Thoracic aorta (tissue), 2 donors: ENCODE measurements at places on chromosomes 11 and 22. TPM values are rescaled to one million over a fixed set of nuclear protein-coding genes. Genes with fewer than 3 reads are reported as not detected.

Gene ANO1
- 161 TPM for total RNA-seq

DNA sequence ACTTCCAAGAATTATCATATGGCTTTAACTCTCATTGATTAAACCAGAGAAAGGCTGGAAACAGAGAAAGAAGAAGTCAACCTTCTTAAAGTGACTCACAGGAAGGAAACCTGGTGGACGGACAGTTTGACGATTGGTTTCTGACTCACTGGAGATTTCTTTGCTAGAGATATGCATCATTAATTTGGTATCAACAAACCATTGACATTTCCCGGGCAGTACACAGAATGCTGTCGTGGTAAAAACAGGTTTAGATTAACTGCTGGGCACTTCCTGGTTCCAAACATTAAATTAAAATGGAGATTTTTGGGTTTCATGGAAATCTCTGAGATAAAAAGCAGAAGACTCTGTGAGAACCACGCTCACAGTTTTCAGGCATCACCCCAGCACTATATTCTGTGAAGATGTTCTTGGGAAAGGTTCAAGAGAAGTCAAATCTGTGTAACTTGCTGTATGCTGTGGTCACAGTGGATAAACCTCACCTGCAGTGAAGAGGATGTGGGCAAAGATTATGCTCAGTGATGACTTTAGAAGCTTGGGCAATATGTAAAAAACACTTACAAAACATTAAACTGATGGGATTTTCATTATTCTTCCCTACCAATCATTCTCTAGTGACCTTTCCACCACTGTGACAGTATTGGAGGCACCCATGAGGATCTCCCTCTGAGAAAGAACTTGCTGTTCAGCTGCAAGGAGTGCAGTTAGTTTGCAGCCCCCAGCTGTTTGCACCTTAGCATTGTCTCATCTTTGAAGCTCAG, 61.1 kb upstream of the CD44 start:
- H3K4me3 ChIP-seq, result no peak overlapping the region
- DNase-seq, result no peak
- no peaks in the 10 kb centered on the region for H3K27me3 ChIP-seq

DNA sequence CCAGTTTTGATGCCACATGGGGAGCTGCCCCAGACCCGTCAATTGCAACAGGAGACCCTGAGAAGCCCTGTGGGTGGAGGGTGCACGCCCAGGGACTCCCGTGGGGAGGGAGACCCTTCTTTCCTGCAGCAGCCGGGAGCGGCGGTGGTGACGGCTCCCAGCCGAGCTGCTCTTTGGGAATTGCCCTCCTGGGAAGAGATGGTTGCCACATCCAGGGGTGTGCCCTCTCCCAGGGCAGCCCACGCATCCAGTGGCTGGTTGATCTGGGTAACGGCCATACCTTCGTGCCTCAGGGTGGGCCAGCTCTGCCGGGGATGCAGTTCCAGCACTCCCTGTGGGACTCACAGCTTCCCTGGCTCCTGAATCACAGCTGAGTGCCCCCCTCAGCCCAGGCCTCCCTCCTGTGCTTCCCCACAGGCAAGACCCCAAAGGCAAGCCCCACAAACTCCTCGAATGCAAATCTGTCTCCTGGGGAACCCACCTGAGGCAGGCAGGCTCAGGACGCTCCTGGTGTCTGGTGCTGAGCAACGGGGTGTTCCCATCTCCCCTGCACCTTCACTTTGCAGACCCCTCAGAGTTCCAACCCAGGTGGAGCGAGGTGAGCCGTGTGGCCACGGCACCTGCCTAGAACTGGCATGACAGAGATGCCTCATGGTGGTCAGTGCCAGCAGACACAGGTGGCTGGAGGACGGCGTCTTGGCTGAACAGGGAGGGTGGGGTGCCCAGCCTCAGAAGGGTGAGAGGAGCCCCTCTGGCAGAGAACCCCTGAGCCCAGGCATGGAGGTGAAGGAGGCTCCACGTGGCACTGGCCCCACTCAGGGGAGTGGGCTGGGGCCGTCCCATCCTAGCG, 1027.4 kb downstream of the BRD1 start:
- peaks cover 11% of the 10 kb centered on the region for H3K4me1 ChIP-seq
- H3K27me3 ChIP-seq, result no peaks in the 10 kb centered on the region
- H3K4me3 ChIP-seq, result no peak overlapping the region
- no peaks in the 10 kb centered on the region for H3K36me3 ChIP-seq

GRCh38 chr22:50117168-50117762, 27.5 kb downstream of the MOV10L1 start:
- no peak overlapping the region for H3K4me3 ChIP-seq
- H3K36me3 ChIP-seq, result no peaks in the 10 kb centered on the region
- DNase-seq, result no peak
- H3K27me3 ChIP-seq, result no peaks in the 10 kb centered on the region
- H3K27ac ChIP-seq, result no peak overlapping the region

GRCh38 chr11:33689501-33689900, 11.1 kb downstream of the C11orf91 start:
- H3K4me1 ChIP-seq, result peaks cover 19% of the 10 kb centered on the region
- H3K27ac ChIP-seq, result peak overlapping the region; percentile 85
- no peaks in the 10 kb centered on the region for H3K36me3 ChIP-seq
- no peak for DNase-seq

DNA sequence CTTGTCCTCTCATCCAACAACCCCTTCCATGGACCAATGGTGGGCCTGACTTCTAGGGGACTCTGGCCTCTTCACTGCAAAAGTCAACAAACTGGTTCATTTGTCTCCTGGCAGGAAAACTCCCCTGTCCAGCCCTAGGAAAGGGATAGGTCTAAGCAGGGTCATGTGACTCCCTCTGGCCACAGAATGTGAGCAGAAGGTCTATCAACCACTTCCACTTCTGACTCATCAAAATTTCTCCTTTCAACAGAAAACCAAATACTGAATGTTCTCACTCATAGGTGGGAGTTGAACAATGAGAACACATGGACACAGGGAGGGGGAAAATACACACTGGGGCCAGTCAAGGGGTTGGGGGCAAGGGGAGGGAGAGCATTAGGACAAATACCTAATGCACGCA, 1.3 kb upstream of the ISX start:
- no peak overlapping the region for H3K27ac ChIP-seq
- no peaks in the 10 kb centered on the region for H3K27me3 ChIP-seq
- no peak for DNase-seq
- no peaks in the 10 kb centered on the region for H3K4me1 ChIP-seq
- no peaks in the 10 kb centered on the region for H3K36me3 ChIP-seq
- no peak overlapping the region for H3K4me3 ChIP-seq

DNA sequence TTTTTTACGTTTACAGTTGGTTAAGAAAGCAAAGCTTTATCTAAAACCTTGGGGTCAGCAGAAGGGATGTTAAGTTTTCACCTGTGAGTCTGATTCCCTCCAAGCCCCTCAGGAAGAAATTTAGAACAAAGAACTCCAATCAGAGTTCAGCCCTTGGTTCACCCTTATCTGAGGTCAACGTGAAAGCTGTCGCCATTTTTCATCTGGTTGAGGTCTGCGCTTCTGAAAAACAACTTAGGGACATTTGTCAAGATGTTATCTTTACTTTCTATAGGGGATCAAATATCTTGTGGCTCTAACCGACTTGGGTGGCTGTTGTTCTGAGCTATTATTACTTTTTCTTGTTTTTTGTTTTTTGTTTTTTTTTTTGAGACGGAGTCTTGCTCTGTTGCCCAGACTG, 30.0 kb downstream of the RGL4 start:
- H3K36me3 ChIP-seq, result no peaks in the 10 kb centered on the region
- no peak for DNase-seq
- H3K4me1 ChIP-seq, result peaks cover 6% of the 10 kb centered on the region
- H3K4me3 ChIP-seq, result no peak overlapping the region
- no peak overlapping the region for H3K27ac ChIP-seq

DNA sequence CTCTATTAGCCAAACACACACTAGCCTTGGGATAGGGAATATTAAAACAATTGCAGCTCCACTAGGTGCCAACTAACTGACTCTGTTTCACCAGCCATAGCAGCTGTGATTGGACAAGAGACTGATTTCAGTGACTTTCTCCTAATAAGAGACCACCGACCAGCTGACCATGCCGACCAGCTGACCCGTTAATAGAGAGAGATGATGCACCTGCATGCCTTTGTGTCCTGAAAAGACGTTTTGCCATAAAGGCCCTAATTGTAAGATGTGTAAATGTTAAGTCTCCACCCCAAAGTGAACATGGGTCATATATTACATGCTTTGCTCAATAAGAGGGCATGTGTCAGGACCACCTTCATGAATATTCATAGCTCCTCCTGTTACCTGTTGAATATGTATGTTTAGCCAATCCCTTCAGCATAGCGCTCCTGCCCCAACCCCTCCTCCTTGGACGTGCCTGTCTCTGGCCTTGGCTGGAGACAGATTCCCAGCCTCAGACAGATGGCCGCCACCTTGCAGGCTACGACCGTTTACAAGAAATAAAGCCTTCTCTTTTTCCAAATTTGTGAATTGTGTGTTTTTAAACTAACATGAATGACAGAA, 1.3 kb upstream of the NADSYN1 start:
- H3K4me3 ChIP-seq, result peak overlapping the region; percentile 94
- H3K4me1 ChIP-seq, result peaks cover 46% of the 10 kb centered on the region
- peaks cover 16% of the 10 kb centered on the region for H3K36me3 ChIP-seq
- peak overlapping the region; percentile 59 for H3K27ac ChIP-seq
